Body of pancreas (tissue), 4 donors: ENCODE measurements at places on chromosomes 11 and 22.

GRCh38 chr11:60345489-60345888 lies 18.4 kb downstream of the MS4A6E start:
- DNase-seq = peak; percentile 42

DNA sequence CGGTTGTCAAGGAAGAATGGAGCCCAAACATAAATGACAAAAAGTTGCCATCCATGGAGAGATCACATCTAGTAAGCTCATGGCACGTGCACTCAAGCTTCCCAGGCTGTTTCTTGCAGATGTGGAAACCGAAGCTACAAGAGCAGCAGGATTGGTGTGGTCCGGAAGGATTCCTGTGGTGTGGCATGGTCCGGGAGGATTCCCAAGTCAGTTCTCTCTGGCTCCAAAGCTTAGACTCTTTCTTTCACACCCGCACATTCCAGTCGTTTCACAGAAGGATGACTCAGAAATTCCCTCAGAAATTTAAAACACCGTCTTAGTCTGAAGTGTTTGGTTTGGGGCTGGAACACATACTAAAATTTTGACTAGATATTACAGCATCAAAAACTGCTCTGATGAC lies 78.0 kb upstream of the DRD2 start:
- DNase-seq = peak; percentile 31

DNA sequence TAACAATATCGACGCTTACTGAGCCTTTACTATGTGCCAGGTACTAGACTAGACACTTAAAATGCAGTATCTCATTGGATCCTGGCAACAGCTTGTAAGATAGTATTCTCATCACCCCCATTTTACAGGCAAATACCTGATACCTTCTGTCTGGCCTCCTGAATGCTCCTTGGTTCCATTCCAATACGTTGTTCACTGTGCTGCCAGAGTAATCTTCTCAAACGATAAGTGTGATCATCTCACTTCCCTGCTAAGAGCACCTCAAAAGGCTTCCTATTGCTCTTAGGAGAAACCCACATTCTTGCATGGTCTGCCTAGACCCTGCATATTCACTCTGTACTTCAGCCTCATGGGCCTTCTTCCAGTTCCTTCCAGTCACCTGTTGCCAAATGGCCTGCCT lies 1.3 kb upstream of the NRIP3 start:
- DNase-seq = no peak

GRCh38 chr11:6312106-6312505 lies 8.2 kb downstream of the CAVIN3 start:
- DNase-seq = no peak

GRCh38 chr11:82229341-82229740 lies 504.3 kb downstream of the FAM181B start:
- no peak for DNase-seq
